ENCODE measurements at places on chromosomes 5 and 9.

DNA sequence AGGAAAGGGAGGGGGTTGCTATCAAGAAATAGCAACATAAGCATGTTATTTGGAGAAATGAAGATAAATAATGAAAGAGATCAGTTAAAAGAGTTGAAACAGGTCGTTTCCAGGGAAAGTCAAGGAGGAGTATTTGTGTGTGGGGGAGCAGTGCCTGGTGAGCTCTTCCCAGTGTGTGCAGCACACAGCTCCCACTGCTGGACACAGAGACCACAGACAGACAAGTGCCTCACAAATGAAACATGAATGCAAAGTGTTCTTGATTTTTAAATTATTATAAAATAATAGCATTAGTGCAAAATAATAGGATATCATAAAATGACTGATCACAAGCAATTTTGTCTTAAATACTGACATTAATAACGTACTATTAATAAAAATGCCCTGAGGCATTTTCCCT, 40.8 kb downstream of the LIFR start:
- no peak for DNase-seq

- DNase-seq, result peak; percentile 25
Measured at GRCh38 chr5:1492757-1493156, 31.0 kb downstream of the LPCAT1 start.

GRCh38 chr5:61245486-61245885, 83.2 kb upstream of the SMIM15 start:
- no peak for DNase-seq

DNA sequence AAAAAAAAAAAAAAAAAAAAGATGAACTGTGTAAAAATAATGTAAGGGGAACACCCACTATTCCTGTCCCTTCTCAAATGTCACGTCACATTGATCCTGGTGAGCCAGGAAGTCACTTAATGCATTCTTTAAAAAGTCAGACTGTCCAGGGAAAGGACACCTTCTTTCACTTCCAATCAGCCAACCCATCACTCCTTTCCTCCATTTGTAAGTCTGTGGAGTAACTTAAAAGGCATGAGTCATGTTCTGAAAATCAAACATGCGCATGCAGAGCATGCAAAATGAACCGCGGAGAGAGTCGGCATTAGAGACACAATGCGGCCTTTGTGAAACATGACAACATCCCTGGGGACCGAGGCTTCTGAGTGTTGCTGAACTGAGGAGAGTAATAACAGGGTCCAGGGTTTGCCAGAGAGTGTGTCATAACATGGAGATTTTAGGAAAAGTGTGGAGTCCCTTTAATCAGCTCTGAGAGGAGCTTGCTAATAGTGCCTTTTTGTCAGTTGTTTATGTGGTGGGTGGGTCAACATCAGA, 77.6 kb upstream of the SEMA6A start:
- DNase-seq, result no peak

- no peak for DNase-seq
Measured at GRCh38 chr5:176381423-176381822, 7.0 kb downstream of the NOP16 start.

GRCh38 chr9:93266521-93267001, 82.6 kb downstream of the WNK2 start:
- DNase-seq, result no peak

DNA sequence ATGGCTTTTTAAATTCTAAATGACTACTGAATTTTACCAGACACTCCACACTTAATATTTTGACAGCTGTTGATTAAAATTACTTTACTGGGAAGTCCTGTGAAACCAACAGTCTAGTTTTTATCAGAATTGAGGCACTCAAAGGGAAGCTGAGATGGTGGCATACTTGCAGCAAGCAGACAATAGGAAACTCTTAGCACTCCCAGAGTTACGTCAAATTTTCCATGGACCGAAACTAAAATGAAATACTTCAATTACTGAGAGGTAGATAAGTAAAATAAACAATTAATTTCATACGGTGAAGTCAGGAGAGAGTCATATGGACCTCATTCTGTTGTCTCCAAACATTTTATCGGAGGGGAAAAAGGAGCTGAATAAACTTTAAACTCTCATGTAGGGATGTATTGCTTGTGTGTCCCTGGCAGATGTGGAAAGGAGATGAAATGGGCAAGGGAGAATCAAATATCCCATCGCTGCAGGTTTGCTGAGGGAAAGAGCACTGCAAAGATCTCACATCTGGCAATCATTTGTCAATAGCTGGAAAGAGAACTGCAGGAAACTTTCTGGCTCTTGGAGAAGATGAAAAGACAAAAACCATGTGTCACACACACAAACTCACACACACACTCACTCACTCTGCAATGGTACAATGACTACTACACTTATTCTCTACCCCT, 189.4 kb downstream of the BNC2 start:
- no peak for DNase-seq

DNA sequence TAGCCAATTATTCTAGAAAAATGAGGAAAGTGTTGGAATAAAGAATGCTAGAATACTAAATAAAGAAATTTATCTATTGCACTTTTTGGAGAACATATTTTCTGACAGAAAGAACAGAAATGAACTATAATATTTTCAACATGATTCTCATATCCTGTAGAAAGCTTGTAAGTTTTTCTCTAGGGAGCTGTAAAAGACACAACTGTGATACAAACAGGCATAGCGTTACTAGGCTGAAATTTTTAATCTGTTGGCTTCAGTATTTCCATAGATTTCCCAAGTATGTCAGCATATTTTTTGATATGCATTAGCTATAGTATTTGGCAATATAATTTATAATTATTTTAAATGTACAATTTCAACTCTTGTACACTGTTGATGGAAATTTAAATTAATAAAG, 31.3 kb downstream of the ANXA1 start:
- no peak for DNase-seq

DNA sequence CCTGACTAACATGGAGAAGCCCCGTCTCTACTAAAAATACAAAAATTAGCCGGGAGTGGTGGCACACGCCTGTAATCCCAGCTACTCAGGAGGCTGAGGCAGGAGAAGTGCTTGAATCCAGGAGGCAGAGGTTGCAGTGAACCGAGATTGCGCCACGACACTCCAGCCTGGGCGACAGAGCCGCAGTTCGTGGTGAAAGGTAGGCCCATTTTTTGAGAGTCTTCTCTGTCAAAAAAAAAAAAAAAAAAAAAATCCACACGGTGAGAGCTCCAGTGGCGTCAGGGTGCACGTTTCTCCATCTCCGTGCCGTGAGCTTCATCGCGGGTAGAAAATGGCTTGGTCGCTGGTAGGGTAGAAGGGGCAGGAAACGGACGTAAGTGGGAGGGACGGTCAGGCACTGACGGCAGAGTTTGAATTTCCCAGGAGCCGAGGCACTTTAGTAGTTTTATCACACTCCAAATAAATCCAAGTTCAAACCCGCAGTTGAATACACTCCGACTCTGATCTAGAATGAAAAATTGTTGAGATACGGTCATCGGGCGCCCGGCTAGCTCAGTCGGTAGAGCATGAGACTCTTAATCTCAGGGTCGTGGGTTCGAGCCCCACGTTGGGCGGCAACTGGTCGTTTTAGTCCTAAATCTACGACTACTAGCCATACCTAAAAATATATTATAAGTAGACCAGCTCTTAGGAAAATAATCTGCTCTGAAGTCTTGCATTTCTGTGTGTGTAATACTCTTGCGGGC, 2.4 kb upstream of the TRIM7 start:
- DNase-seq, result peak; percentile 92

GRCh38 chr5:159061179-159061796, 38.4 kb downstream of the EBF1 start:
- DNase-seq, result no peak

- DNase-seq, result no peak
Measured at GRCh38 chr5:93019896-93020295, 561.1 kb downstream of the NR2F1-AS1 start.

DNA sequence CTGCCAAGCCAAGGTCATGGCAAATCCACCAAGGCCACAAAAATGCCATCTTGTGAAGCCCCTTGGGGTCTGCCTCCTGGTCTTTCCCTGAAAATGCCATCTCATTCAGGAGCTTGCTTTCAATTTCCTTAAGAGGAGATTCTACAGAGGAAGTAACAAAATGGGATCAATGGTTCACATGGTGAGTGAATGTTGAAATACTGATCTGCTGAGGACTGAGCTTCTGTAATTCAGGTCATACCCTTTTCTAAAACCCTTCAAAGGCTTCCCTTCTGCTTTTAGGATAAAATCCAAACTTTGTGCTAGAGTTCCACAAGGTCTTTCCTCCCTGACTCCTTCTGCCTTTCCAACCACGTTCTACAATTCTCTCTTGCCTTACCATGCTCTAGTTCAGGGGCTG, 24.7 kb upstream of the NR3C1 start:
- no peak for DNase-seq

DNA sequence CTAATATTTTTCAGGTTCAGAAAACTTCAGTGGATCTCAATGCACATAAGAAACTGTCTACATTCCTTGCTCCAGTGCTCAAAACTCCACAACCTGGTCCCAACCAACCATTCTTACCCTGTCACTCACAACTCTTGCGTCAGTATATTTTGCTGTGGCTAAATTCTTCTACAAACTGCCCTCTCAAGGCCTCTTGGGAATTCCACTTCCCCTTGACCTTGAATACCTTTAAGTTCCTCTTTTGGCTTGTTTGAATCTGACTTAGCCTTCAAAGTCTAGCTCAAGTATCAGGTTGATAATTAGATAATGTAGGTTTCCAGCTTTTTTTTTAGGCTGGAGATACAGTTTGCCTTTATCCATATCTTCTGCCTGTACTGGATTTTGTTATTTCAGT, 128.3 kb downstream of the SLF1 start:
- DNase-seq, result no peak

- DNase-seq, result no peak
Measured at GRCh38 chr9:97545486-97545885, 44.0 kb downstream of the TMOD1 start.

All from activated CD4-positive, alpha-beta T cell treated with anti-CD3 and anti-CD28 coated beads, Interleukin-10, Interleukin-2, amounts not matched to agents 100 ng/mL and 50 ng/mL, durations not matched to agents 16 hours and 8 hours (primary cell).